ENCODE measurements at places on chromosomes 2 and 18. TPM values are rescaled to one million over a fixed set of nuclear protein-coding genes. Genes with fewer than 3 reads are reported as not detected.

FOXI3 gene
- total RNA-seq, result not detected

GRCh38 chr2:220491670-220492069 lies 864.2 kb downstream of the SLC4A3 start:
- DNase-seq, result no peak

C2orf15 gene
- total RNA-seq, result not detected

GRCh38 chr2:48482769-48483168 lies 47.2 kb upstream of the STON1 start:
- DNase-seq, result no peak

DNA sequence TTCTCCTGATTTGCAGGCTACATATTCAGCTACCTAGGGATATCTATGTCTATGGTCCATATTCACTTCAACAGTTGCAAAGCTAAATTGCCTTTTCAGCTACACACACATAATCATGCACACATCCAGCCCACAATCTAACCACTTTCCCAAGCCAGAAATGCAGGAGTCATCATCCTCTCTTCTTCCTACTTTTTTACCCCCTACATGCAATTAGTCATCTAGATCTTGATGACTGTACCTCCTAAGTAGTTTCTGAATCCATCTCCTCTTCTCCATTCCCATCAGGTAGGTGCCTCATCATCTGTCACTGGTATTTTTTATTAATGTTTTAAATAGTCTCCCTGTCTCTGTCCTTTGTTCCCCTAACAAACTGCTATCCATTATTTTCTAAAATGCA lies 23.7 kb upstream of the SPRED2 start:
- DNase-seq, result no peak

DNA sequence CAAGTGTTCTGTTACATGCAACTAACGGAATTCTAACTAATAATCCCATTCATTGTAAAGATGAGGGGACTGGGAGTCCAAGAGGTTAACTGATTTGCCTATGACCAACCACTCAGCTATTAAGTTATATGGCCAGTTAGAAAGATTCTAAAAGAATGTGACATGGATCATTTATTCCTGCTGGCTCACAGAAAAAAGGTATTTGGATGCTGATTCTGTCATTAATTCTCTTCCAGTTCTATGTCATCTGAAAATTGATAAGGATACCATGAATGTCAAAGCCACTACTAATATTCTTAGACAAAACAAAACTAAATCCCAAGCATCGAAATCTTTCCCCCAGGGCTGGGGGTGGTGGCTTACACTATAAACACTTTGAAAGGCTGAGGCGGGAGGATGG lies 41.2 kb upstream of the GORASP2 start:
- no peak for DNase-seq

GRCh38 chr2:230140667-230141066 lies 71.9 kb upstream of the SLC16A14 start:
- no peak for DNase-seq
